Myocyte (in vitro differentiated cells): ENCODE measurements at places on chromosomes 2 and 18. TPM values are rescaled to one million over a fixed set of nuclear protein-coding genes. Genes with fewer than 3 reads are reported as not detected.

GPR35 gene
- total RNA-seq = 0.56 and 1.7 TPM in 2 replicates

MYO5B gene
- total RNA-seq = 14.7 and 24.8 TPM in 2 replicates

GRCh38 chr2:120949027-120949956 is 213.6 kb downstream of the GLI2 start:
- peak; percentile 47 for DNase-seq

- DNase-seq = no peak
These were observed 148.8 kb downstream of the RTN4 start for GRCh38 chr2:54901224-54901986.

GRCh38 chr2:12412898-12413305 is 303.8 kb upstream of the TRIB2 start:
- DNase-seq = peak; percentile 18

- DNase-seq = no peak
These were observed 1.7 kb downstream of the HNRNPLL start for GRCh38 chr2:38600921-38601455.

DNA sequence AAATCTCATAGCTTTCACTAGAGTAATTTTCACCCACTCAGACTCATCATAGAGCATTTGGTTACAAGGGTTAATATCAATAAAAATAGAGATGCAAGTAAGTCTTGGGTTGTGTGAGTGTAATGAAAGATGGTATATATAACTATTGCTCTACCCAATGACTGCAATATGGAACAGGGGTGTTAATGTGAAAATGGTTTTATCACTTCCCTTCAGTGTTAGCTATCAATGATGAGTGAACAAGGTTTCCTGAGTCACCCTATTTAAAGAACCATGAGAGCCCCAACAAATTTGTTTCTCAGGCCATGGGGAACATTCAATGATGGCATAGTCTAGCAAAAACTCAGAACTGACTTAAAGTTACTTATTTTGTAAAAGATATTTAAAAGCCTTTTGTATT is 1133.6 kb upstream of the ZEB2 start:
- DNase-seq = no peak
